ENCODE measurements at places on chromosomes 4 and X.

DNA sequence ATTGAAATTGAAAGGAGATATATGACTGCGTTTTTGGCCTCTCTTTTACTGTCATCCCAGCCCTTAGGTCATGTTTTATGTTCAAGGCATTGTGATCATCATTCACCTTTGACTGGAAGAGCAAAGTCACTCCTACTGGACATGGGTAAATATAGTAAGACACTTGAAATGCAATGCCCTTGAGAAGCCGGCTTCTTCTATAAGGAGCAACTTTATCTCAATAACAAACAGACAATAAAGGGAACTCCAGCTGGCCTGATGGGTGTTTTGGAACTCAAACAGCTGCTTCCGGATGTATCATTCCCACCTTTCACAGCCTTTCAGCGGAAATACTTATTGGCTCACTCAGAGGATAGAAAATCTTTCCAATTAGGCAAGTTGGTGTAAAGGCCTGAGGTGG, 65.1 kb upstream of the C4orf54 start:
- DNase-seq = no peak

DNA sequence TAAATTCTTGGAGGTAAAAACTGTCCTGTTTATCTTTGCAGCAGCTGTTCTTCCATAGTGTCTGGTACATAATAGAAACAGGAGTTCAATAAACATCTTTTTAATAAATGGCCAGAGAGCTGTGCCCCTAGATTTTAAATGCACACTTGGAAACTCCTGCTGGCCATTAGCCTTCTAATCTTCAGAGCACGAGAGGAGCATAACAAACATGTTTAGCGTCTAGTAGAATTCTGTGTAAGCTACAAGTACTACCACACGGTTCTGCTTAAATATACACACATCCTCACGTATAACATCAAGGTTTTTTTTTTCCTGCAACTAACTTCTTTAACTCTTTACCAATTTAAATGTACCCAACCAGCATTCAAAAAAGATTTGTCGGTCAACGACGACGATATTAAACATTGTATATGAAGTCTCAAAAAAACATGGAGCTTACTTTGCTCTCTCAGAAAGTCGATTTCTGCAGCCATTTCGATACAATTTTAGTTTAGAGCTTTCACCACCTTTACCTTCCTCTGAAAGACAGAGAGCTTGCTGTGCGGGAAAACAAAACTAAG, 628 bp downstream of the SCLT1 start:
- no peak for DNase-seq

GRCh38 chr4:172344308-172344938, 531.2 kb downstream of the GALNTL6 start:
- DNase-seq = no peak

- no peak for DNase-seq
Observed at GRCh38 chr4:25749150-25749794, 93.6 kb downstream of the SLC34A2 start.

GRCh38 chr4:41044165-41044564, 170.2 kb downstream of the APBB2 start:
- no peak for DNase-seq

DNA sequence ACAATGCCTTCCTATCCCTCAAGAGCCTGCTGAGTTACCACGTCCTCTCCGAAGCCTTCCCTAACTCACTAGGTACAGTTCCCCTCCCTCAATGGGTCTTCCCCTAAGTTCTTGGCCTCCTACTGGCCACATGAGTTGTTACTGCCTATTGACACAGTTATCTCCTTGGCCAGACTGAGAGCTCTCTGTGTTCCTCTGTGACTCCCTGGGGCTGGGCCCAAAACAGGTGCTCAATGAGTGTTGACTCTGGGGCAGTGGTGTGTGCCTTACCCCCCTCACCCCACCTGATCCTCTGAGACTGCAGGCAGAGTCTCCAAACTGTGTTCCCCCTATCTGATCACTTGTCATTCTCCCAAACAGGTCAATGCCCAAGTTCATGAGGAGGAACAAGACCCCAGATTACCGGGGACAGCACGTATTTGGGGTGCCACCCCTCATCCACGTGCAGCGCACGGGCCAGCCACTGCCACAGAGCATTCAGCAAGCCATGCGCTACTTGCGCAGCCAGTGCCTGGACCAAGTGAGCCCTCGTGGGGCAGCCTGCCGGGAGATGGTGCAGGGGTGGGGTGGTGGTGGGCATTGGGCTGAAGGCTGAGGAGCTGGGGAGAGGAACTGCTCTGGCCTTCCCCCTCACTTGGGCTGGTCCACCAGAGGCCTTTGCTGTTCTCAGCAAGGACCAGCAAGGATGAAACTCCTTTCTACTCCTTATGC, 72.6 kb downstream of the STARD8 start:
- DNase-seq = no peak

- no peak for DNase-seq
Observed at GRCh38 chr4:108775921-108776320, 13.1 kb upstream of the ETNPPL start.

DNA sequence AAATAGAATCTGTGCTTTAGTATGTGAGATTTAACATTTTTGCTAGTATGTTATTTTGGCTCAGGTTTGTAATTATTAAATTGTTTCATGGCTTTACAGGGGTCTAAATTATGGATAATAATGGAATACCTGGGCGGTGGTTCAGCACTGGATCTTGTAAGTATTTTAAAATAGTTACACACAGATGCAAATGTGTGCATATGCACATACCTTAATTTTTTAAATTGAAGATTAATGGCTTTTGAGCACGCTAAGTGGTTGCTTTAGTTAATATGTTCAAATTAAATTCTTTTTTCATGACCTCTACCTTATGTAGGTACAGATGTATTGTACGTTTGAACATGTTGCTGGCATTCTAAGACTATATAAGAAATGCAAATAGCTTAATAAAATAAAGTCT, 40.2 kb downstream of the STK26 start:
- no peak for DNase-seq

- DNase-seq = no peak
Observed at GRCh38 chr4:74675673-74676279, 118.5 kb downstream of the BTC start.

GRCh38 chr4:13478707-13479106, 5.4 kb downstream of the RAB28 start:
- DNase-seq = no peak

- no peak for DNase-seq
Observed at GRCh38 chr4:8820178-8821102, 51.2 kb downstream of the HMX1 start.

DNA sequence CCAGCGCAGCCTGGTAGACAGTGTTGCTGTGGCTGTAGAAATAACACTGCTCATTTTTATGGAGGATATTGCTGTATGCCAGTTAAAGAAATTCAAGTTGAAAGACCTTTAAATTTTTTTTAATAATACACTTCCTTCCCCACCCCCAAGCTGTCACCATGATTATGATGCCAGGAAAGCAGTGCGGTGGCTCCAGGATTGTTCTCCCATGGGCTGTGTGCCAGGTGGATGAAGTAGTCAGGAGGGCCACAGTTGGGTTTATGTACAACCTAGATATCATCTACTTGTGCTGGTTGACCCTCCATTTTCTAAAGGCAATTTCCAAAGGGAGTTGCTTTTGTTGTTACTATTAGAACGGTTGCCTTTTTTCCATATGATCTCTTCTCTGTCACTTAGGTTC, 136.6 kb downstream of the AFF1 start:
- no peak for DNase-seq

GRCh38 chr4:2040391-2041238, 18.5 kb upstream of the NAT8L start:
- DNase-seq = no peak

DNA sequence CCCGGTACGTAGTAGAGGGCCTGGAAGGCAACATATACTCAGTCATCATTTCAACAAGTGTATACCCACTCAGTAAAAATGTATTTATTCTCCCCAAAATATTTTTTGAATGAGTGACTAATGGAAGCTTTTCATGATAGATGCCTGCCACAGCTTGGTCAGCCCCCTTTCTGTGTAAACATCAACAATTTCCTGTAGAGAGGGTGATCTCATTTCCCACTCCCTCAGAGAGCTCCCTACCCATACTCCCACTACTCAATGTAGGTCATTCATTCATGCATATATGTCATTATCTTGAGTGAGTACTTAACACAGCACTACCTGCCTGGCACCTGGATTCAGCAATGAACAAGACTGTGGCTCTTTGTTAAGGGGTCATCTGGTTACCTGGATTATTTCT, 81.9 kb downstream of the STK32B start:
- DNase-seq = no peak

GRCh38 chr4:30716681-30717207, 3.4 kb upstream of the PCDH7 start:
- no peak for DNase-seq

DNA sequence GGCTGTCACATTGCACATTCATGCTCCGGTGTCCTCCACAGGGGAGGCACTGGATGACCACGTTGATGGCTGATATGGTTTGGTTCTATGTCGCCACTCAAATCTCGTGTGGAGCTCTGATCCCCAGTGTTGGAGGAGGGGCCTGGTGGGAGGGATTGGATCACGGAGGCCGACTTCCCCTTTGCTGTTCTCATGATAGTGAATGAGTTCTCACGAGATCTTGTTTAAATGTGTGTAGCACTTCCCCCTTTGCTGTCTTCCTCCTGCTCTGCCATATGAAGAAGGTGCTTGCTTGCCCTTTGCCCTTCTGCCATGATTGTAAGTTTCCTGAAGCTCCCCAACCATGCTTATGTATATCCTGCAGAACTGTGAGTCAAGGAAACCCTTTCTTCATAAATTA, 22.3 kb upstream of the NAT8L start:
- no peak for DNase-seq

GRCh38 chr4:121192013-121192412, 27.9 kb upstream of the TNIP3 start:
- no peak for DNase-seq

DNA sequence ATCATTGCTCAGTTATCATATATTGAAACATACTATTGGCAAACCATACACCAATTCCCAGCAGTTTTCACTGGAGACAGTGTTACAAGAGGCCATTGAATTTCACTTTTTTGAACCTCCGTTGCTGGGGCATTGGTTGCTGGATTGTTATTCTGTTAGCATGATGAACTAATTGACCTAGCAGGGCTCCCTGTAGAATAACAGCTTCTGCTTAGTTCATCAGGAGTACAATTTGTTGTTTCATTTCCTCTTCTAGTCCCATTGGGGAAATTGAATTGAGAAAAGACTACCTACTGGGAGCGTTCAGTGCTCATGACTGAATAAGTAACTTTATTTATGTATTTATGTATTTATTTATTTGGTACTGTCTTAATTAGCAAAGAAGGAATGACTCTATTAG, 151.6 kb downstream of the SLIT2 start:
- DNase-seq = no peak

DNA sequence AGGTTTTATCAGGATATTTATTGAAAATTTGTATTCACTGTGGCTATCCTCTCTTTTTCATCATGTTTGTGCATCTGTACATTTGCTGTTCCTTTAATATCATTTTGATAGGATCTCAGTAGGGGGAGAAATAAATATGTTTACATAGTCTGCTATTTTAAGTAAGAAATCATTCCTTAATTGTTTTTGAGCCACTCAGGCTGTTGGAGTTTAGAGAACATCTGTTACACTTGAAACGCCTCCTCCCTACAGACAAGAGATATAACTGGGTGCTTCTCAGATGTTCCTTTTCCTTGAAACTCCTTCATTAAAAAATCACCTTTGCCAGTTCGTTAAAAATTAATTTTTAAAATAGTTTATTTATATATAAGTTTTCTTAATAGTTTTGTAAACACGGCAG, 59.4 kb downstream of the QRFPR start:
- no peak for DNase-seq

DNA sequence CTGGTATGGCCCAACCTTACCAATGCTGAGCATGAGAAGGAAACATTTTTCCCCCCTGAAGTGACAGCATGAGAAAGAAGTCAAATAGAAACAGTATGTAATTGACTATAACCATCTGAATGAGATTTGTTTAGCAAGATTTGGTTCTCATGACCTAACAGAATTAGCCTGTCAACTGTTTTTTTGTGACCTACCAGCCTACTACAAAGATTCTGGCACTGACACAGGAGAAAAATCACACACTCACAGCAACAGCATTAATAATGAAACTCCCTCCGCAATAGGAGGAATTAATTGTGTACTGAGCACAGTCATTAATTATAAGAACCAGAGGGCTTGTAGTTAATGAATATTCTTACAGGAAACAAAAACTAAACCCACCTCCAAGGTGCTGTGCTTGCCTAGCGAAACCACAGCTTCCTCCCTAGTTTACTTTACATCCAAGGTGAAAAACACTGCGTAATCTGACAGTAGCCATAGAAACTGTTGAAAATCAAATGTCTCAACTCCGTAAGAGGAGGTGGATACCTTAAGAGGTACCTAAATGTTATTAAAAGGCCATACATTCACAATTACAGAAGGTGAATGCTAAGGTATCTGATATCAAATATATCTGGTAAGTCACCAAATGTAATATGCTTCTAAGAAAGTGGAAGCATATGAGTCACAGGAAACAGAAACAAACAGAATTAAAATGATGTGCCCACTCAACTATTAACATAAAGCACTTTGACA, 34.9 kb downstream of the MMRN1 start:
- DNase-seq = no peak

GRCh38 chr4:185512516-185512915, 22.8 kb downstream of the PDLIM3 start:
- no peak for DNase-seq

GRCh38 chrX:120207009-120207605, 43.5 kb upstream of the ZBTB33 start:
- no peak for DNase-seq

DNA sequence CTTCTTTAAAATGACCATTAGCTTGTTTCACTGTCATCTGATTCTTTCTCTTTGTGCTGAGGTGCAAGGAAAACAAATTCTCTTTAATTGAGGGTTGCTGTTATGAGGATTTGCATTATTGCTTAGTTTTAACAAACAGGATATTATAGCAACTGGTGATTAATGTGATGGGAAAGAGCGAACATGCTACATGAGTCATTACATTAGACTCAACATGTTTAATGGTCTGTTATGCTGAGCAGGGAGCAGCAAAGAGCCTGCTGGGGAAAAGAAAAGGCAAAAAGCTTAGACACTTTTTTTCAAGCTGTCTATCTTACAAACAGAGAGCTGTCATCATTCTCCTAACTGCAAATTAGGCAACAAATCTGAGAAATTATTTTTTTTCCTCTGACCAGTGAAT, 230.5 kb upstream of the LCORL start:
- DNase-seq = no peak

- no peak for DNase-seq
Observed at GRCh38 chrX:12153741-12154140, 15.5 kb downstream of the FRMPD4 start.

DNA sequence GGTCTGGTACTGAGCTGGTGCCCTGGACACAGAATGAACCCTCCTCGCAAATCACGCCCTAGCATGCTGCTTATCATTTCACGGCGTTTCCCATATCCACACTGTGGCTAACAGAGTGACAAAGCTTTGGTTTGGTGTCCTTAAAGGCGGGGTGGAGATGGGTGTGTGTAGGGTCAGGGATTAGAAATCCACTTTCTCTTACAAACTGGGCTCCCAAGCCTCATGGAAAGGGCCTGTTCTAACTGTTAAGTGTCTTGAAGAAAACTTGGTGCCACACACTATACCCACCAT, 735 bp upstream of the CHRDL1 start:
- DNase-seq = no peak

DNA sequence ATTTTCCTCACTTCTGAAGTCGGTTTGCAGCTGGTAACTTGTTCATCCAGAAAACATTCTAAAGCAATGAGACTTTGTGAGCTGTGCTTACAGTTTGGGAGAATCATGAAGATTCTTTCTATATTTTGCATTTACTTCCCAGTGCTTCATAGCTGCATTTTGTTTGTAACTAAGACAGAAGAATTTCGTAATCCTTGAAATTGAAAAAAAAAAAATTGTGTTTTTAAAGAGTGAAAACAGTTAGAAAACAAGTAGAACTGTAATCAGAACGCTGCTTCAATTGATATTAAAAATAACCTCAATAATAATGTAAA, 392.4 kb downstream of the UNC5C start:
- no peak for DNase-seq

Measured in stimulated activated CD4-positive, alpha-beta T cell treated with anti-CD3 and anti-CD28 coated beads, TNF-alpha, amount 100 ng/mL, for 1 hour (primary cell).